Activated T-cell treated with anti-CD3 and anti-CD28 coated beads, Interleukin-2, amount 50 U/mL, for 72 hours (primary cell): ENCODE measurements at places on chromosomes 11 and 22. TPM values are rescaled to one million over a fixed set of nuclear protein-coding genes. Genes with fewer than 3 reads are reported as not detected.
A peak's percentile ranks its signal among the peaks of the same experiment; 100 is the strongest.

DNA sequence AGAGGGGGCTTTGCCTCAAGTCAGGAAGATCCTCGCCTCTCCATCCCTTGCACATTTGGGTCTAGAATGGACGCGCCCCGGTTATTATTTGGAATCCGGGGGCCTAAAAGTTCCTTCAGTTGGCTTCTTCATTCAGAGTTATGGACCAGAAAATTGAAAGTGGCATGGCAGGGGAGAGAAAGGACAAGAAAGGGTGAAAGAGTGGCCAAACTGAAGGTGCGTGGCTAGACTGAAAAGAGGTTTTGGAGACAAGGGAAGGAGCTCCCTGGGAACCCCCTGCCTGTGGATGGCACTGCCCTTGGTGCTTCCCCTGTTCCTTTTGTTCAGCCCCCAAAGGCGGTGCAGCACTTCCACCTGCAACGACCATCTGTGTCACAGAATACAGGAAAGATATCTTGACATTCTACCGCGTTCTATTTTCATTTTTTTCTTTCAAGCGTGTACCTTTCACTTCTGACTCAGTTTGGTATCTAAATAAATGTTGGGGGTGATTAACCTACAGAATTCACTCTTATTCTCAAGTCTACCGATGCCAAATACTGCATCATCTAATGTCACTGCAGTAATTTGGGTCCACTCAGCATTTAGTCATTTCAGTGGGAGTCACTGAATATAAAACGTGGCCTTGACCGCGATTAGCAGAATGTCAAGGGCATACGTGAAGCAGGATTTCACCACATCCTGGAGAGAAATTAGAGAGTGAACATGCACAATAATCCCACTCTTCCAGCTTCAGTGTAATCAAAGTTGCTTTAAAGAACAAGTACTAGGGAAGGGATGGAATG is 88.1 kb upstream of the ARHGAP32 start:
- DNase-seq, result peak; percentile 41
- peaks cover 50% of the 10 kb centered on the region for H3K4me1 ChIP-seq
- peak overlapping the region; percentile 87 for H3K4me3 ChIP-seq
- no peaks in the 10 kb centered on the region for H3K36me3 ChIP-seq
- peaks cover 22% of the 10 kb centered on the region for H3K27me3 ChIP-seq
- peak overlapping the region; percentile 66 for H3K27ac ChIP-seq

- H3K36me3 ChIP-seq, result no peaks in the 10 kb centered on the region
- no peaks in the 10 kb centered on the region for H3K4me1 ChIP-seq
- no peaks in the 10 kb centered on the region for H3K27me3 ChIP-seq
- no peak overlapping the region for H3K4me3 ChIP-seq
- H3K27ac ChIP-seq, result no peak overlapping the region
Observed at GRCh38 chr11:10181811-10182210, 112.2 kb downstream of the SBF2 start.

DNA sequence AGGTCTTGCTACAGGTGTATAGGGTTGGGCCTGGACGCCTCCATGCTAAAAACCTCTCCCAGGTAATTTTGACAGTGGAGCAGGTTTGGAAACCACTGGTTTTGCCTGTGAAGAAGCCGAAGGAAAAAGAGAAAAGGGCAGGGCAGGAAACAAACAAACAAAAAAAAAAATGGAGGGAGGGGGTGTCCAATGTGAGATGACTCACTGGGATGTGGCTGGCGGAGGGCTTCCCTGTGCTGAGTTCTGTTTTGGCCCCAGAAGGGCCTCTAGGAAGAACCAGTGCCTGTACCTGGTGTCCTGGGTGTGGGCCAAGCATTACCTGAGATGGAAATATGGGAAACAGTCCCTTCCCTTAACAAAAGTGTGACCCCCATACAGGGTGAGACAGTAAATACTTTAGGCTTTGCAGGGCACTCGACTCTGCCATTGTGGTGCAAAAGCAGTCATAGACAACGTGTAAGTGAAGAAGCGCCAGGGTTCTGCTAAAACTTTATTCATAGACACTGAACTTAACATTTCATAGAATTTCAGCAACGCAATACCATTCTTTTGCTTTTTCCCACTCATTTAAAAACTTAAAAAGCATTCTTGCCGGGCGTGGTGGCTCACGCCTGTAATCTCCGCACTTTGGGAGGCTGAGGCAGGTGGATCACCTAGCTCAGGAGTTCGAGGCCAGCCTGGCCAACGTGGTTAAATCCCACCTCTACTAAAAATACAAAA is 9.5 kb upstream of the DGKZ start:
- no peak for DNase-seq
- no peaks in the 10 kb centered on the region for H3K36me3 ChIP-seq
- no peak overlapping the region for H3K4me3 ChIP-seq

DNA sequence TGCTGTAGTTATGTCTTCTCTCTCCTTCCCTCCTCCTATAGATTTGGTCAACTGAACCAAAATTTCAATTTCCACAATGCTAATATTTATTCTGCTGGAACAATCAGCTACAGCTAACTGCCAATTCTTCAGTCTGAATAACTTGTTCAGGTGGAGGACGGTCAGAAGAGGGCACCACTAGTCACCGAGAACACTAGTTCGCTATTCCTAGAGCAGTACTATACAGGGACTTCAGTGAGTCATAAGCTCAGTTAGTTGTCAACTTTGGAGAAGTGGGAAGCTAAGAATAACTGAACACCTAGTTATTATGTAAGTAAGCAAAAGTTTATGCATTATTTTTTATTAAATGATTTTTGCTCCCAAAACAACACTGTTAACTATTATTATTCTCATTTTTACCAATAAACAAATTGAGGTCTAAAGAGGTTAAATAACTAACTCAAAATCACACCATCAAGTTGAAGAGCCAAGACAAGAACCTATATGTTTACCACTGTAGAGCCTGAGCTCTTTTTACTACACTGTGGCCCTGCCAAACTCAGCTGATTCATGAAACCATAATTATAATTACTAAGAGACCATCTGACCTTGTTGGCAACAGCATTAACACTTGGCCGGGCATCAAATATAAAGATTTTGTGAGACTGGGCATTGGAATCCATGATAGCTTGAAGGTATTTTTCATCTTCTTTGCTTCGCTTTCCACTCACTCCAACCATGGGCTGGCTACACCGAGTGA is 59.0 kb downstream of the CEP57 start:
- H3K4me1 ChIP-seq, result peaks cover 3% of the 10 kb centered on the region
- peak; percentile 8 for DNase-seq
- peaks cover 8% of the 10 kb centered on the region for H3K36me3 ChIP-seq
- no peak overlapping the region for H3K27ac ChIP-seq

GRCh38 chr11:7573193-7573557 is 59.4 kb downstream of the PPFIBP2 start:
- H3K27ac ChIP-seq, result no peak overlapping the region
- H3K27me3 ChIP-seq, result peaks cover 32% of the 10 kb centered on the region
- peaks cover under 1% of the 10 kb centered on the region for H3K36me3 ChIP-seq

DNA sequence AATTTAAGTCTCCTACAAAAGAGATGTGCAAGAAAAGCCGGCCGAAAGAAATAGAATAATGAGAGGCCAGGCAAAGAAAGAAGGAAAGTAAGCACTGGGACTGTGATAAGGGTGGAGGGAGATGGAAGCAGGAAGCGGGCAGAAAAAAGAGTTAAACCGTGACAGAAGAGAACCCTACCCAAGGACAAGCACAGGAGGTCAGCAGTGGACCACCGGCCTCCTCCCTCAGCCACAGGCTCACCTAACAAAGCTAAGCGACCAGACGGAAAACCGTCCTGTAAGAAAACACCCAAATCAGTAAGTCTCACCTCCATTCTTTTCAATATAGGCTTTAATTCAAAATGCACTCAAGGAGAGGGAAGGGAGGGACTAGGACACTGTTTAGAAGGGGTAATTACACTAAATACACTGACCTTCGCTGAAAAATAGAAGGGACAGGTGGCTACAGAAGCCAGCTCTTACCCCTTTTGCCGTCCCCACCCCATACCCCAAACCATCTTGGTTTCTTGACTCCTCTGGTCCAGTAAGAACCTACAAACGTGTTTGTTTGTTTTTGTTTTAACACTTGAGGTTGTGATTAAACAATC is 1.9 kb downstream of the FAM181B start:
- peaks cover 69% of the 10 kb centered on the region for H3K27me3 ChIP-seq
- no peak for DNase-seq
- no peaks in the 10 kb centered on the region for H3K36me3 ChIP-seq
- peaks cover 14% of the 10 kb centered on the region for H3K4me1 ChIP-seq

DNA sequence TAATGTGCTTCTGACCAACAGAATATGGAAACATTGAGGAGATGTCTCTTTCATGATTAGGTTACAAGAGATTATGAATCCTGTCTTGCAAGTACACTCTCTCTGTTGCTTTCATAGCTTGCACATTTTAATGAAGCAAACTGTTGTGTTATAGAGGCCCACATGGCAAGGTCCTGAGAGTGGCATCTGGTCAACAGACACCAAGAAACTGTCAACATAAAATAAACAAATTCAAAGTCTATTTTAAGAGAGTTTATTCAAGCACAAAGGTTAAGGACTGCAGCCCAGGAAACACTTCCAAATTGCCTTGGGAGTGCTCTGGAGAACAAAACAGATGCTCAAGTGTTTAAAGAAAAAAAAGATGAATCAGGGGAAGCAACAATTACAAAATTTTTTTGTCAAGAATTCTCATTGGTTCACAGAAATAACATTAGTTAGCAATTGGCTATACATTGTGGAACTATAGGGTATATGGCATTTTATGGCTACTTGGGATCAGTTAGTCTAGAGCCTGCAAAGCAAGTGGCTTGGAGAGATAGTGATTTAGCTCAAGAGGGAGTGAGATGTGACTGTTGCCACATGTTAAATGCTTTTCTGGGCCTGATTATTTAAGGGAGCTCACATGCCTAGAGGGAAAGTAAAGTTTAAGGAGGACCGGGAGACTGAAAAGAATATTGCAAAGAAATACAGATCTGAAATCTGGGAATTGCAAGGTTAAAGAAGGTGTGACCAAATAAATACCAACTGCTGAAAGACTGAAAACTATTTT is 54.6 kb downstream of the CTSC start:
- peaks cover 6% of the 10 kb centered on the region for H3K36me3 ChIP-seq
- H3K27me3 ChIP-seq, result no peaks in the 10 kb centered on the region
- DNase-seq, result no peak
- no peak overlapping the region for H3K4me3 ChIP-seq

DNA sequence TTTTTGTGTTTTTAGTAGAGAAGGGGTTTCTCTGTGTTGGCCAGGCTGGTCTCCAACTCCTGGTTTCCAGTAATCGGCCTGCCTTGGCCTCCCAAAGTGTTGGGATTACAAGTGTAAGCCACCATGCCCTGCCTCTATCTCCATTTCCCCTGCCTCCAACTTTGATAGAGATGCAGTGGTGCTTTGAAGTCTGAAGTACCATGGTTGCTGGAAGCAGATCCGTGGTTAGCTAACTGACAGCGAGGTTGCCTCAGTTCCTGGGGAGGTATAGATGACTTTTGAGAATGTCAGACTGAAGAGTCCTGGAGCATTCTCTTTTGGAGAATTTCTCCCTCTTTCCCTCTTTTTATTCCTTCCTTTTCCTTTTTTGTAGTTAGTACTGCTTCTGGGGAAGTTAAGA is 111.5 kb upstream of the RRM1 start:
- peaks cover 2% of the 10 kb centered on the region for H3K36me3 ChIP-seq
- peak overlapping the region; percentile 3 for H3K27ac ChIP-seq
- no peak for DNase-seq
- H3K27me3 ChIP-seq, result no peaks in the 10 kb centered on the region

CLMP gene
- total RNA-seq, result 0.19 TPM

SLC22A25 gene
- not detected for total RNA-seq

GRM5 gene
- not detected for total RNA-seq

SLC25A18 gene
- total RNA-seq, result not detected
